ENCODE measurements at places on chromosomes 2 and 18.

DNA sequence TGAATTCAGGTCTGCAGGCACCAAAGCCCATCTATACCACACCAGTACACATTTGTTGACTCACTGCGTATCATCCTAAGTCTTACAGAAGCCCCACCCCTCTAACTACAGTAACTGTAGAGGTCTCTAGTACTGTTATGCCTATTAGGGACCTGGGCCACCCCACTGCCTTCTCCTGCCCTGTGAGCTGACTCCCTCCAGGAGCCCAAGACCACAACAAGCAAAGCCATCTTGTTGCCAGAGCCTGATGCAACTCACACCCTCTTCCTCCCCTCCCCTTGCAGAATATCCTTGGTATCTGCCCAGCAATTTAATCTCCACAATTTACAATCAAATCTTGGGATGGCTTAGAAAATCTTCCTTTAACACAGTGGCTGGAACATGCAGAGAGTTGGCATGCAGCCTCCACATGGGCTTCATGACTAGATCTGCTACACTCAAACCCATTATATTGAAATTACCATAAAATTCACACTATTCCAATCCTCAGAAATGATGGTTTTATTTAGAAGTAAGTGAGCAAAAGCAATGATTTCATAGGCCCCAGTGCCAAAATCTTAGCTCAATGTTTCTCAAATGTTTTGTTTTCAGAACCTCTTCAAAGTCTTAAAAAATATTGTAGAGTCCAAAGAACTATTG, 17.7 kb upstream of the CYP1B1 start:
- no peak for DNase-seq

DNA sequence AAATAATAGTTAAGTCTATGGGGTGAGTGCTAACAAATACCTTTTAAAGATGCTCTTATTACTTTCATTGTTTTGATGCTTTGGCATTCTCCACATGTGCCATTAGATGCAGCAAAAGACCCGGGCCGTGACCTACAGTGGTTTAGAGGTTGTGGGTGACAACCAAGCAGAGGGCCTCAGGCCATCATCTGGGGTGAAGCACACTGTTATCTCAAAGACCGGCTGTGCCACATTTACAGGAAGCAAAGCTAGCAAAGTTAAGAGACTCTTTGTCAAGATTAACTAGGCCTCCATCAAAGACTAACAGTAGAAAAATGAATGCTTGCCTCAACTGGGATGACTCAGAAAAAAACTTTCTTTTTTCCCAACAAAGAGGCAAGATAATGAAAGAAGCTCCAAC, 695.3 kb downstream of the SATB2 start:
- no peak for DNase-seq

- no peak for DNase-seq
Measured at GRCh38 chr2:10345126-10345525, 42.4 kb downstream of the HPCAL1 start.

DNA sequence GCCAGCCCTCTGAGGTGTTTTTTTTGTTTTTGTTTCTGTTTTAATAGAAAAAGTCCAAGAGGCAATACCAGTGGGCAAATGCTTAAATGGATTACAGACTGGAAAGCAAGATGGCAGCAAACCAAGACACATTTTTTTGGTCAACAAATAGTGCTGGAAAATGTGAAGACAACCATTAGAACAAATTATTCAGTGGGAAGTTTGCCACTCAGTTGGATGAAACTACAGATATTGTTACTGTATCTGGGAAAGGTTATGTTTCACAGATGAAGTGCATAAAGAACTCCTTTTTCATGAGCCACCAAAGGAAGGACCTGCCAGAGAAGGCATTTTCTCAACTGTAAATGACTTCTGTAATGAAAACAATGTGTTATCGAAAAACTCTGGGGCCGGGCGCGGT, 93.0 kb upstream of the ODC1 start:
- no peak for DNase-seq

DNA sequence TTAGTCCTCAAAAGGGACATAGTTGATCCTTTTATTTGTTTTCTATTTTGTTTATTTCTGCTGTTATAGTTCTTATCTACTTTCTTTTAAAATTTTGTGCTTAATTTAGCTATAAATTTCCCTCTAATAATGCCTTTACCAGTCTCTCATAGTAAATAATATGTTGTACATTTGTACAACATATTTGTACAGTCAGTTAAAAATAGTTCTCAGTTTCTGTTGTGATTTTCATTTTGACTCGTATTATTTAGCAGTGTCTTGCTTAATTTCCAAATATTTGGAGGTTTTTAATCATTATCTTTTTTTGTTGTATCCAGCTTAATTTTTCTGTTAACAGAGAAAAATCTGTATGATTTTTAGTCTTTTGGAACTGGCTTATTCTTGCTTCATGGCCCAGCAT, 443.6 kb upstream of the TRIB2 start:
- DNase-seq = no peak
